ENCODE measurements at places on chromosomes 7 and 10.

DNA sequence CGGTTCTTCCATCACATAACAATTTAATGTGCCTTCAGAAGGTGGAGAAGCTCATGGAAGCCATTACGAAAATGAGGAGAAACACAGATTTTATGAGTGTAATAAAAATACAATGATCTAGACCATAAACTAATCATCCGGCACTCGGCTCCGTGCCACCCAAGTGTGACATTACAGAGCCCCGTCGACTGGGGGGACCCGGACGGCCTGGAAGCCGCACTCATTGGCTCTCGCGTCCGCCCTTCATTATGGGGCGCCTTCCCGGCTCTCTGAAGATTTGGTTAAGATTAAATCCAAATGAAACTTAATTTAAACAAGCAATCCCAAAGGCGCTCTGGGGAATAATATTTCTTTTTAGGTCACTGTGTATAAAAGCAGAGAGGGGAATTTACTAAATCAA lies 242.6 kb downstream of the DNAJB6 start:
- DNase-seq = no peak

- no peak for DNase-seq
Observed at GRCh38 chr7:44403176-44403759, 77.9 kb upstream of the CAMK2B start.

DNA sequence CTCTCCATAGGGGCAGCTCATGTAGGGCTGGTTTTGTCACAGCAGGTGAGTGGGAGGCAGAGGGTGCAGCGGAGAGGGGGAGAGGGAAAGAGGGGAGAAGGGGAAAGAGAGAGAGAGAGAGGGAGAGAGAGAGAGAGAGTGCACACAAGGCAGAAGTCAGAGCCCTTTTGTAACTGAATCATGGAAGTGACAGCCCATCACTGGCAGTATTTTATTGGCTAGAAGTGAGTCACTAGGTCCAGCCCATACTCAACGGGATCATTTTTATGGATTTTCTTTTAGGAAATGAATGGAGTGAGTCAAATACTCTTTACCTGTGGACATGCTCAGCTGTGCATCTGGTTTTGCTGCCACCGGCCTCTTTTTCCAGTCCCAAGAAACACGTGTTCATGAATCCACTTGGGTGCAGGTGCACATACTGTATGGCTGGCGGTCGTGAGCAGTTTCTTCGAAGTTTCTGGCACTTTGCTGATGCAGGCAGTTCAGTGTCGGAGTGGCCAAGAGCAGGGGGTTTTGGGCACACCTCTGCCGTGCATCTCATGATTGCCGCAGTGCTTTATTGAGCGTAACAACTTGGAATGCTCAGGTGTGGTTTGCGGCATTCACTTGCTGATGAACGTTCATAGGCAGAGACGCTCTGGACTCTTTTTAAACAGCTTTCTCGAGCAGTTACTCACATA lies 40.3 kb downstream of the DOCK1 start:
- no peak for DNase-seq

- no peak for DNase-seq
Observed at GRCh38 chr7:148802101-148802493, 82.0 kb downstream of the EZH2 start.

All from NCI-H1417 (cell line).